GM23338 (cell line): ENCODE measurements at places on chromosomes 1 and 21. TPM values are rescaled to one million over a fixed set of nuclear protein-coding genes. Genes with fewer than 3 reads are reported as not detected.
A peak's percentile ranks its signal among the peaks of the same experiment; 100 is the strongest.

Gene TRIM67
- polyA plus RNA-seq: not detected in 2 replicates

DNA sequence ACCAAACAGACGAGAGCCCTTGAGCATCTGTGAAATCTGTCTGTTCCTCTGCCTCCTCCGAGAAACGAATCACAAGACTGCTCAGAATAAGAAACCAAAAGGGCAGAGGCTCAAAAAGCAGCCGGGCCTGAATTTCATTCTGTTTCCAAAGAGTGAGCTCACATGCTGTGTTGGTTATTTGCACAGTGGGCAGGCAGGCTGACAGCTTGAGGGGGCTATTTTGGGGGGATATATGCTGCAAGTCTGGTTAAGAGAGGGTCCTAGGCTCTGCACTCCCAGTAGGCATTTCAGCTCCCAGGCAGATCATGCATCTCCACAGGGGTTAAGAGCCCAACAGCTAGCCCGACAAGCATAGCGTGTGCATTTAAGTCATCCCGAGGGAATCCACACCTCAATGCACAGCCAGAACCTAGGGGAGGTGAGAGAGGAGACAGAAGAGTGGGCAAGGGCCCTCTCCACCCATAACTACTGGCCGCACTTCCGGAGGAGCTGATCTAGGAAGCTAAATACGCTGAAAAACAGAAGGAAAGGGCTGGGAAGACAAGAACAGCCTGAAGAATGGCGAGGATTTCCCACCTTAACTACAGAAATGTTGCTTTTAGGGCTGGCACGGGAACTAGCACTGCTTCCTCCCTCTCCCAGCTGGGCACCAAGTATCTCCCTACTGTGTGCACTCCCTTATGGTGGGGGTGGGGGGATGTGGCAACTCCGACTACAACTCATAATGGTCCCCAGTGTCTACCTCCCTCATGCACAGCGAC is 3.7 kb downstream of the PGBD5 start:
- peak; percentile 37 for DNase-seq

Gene CDCA8
- polyA plus RNA-seq: 37.9 and 38.9 TPM in 2 replicates

Gene AMY1A
- polyA plus RNA-seq: not detected in 2 replicates

Gene VHLL
- not detected in 2 replicates for polyA plus RNA-seq

DNA sequence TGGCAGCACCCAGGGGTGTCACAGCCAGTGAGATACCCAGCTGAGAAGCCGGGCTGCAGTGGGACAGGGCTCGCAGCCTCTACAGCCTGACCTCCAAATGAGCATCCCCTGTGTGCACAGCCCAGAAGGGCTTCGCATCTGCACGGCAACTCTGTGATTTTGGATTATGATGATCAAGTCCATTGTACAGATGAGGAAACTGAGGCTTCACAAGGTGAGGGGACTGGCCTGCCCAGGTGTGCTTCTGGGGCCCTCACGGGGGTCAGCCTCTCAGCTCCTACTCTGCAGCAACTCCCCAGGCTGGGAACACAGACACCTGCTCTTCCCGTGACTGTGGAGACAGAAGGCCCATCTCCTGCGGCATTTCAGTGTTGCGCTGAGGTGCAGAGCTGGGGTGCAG is 8.8 kb upstream of the HES5 start:
- no peak for DNase-seq

GRCh38 chr1:200182701-200183100 is 155.2 kb downstream of the NR5A2 start:
- DNase-seq: no peak

DNA sequence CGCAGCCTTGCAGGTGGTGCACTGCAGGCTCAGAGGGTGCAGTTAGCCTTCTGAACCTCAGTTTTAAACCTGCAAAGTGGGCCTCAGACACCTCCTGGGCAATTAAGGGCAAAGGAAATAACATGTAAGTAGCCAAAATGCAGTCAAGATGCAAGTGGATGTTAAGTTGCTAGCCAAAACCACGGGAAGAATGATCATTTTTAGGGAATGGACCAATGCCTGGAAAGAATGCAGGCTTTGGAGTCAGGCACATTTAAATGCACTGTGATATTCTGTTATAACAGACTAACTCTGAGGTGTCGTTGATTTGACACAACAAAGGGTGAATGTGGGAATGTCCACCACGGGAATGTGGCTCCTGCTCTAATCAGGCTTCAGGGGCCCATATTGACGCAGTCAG is 57.9 kb upstream of the PTGFRN start:
- no peak for DNase-seq

Gene UBE2U
- not detected in 2 replicates for polyA plus RNA-seq
